ENCODE measurements at places on chromosomes 2 and 18. TPM values are rescaled to one million over a fixed set of nuclear protein-coding genes. Genes with fewer than 3 reads are reported as not detected.

The SERPINB13 gene
- not detected for total RNA-seq

- DNase-seq = no peak
Observed at GRCh38 chr2:219167997-219168396, 1.8 kb downstream of the SLC23A3 start.

DNA sequence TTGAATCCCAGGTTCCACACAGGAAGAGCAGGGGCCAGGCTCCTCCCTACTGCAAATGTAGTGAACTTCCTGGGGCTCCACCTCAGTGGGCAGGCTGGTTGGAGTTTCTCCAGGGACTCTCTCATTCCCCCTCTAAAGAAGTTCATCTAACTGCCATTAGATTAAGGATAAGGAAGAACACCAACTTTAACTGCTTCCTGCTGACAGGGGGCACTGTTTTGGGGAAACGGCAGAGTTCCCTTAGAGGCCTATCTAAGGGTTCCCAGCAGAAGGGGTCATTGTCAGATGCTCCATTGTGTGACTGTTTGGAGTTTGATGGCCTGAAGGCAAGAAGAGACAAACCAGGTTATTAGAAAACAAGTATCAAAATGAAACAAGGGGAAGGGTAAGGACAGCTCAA is 2159.7 kb upstream of the PIK3C3 start:
- no peak for DNase-seq

DNA sequence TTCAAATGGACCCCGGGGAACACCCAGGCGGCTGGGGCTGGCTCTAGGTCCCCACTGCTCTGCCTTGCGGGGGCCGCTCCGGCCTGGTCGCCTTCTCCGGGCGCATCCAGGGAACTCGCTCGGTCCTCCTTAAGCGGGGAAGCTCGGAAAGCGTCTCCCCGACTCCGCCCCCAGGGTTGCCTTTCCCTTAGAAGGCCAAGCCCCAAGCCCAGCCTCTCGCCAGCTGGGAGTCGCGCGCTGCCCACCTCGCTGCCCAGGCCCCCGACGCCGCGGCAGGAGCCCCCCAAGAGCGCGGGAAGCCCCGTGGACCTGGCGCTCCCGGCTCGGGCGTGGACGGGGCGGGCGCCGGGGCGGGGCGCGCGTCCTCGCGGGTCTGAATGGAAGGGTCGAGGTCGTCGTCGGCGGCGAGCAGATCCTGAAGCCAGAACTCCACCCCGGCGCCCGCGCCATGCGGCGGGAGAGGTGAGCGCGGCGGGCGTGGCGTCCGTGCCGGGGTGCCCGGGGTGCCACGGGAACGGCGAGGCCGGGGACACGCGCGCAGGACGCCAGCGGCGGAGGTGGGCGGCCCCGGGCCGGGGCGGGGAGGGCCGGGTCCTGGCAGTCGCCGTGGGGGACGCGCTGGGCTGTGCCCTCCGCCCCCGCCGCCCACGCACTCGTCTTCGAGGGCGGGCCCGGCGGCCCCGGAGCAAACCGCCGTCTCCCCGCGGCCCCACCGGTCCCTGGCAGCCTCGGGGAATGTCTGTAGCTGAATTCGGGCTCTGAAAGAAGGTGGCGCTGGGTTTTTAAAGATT is at the start of gene BOK:
Gene BOK, plus strand, starts transcription at position 214 of the 791 bp plus-strand sequence. CDS start 739 bp downstream, outside the sequence.
- DNase-seq = peak; percentile 90

GRCh38 chr2:70094978-70095719 is 7.9 kb downstream of the PCBP1 start:
- peak; percentile 72 for DNase-seq

DNA sequence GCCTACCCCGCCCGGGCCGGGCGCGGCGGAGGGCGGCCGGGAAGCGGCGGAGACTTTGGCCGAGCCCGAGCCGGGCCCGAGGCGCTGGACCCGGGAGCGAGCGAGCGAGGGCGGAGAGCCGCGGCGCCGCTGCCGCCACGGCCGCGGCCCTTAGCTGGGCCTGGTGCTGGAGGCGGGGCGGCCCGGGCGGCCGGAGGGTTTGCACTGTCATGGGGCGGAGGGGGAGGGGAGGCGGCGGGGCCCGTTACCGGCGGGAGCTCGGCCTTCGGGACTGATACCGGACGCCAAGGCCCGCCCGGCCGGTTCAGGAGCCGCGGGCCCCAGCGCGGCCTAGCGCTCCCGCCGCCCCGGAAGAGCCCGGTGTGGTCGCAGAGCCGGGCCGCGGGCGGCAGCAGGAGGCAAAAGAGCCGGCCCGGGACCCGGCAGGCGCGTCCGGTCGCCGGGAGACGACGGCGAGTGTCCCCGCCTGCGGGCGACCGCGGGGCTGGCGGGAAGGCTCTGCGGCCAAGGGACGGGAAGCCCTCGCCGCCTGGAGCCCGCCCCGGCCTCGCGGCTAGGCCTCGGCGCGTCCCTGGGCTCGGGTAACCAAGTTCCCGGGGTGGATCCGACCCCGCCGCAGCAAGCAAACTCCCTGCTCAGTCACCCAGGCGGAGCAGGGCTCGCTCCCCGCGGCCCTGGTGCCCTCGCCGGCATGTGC is 697 bp downstream of the KCMF1 start:
- peak; percentile 87 for DNase-seq

DNA sequence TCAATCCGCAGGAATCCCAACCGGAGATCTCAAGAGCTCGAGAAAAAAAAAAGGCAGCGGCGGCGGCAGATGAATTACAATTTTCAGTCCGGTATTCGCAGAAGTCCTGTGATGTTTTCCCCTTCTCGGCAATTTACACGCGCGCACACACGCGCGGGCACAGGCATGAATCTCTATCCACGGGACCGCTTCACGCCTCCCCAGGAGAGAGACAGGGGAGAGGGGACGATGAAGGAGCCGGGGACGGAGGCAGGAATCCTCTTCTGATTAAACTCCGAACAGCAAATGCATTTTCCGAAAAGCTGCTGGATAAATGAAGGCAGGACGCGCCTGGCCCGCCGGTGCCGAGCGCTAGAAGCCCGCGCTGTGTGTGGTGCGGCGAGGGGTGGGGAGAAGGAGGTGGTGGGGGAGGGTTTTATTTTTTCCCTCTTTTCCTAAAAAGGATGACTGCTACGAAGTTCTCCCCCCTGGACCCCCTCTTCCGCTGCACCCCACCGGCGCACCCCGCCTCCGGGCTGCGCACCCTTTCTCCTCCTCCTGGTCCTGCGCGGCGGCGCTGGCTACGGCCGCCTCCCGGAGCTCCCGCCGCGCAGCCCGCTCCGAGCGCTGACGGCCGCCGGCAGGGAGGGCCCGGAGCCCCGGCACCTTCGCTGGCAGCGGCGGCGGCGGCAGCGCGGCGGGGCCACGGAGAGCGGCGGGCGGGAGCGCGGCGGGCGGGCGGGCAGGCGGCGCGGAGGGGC is at the start of gene BCL2:
Gene BCL2, minus strand, starts transcription at position 387 of the 740 bp plus-strand sequence.
- no peak for DNase-seq

The GALNT13 gene
- 5.8 TPM for total RNA-seq

The TMEM37 gene
- total RNA-seq = 23.8 TPM

The HJURP gene
- 1.2 TPM for total RNA-seq

DNA sequence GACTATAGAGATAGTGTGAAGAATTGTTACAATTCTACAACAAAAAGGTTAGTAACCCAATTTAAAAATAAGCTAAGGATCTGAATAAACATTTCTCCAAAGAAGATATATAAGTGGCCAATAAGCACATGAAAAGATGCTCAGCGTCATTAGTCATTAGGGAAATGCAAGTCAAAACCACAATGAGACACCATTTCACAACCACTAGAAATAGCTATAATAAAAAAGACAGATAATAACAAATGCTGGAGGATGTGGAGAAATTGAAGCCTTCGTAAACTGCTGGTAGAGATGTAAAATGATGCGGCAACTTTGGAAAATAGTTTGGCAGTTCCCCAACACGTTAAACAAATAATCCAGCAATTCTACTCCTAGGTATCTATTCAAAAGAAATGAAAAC is 366.5 kb upstream of the POU3F3 start:
- no peak for DNase-seq
